CD4-positive, alpha-beta T cell treated with Interleukin-15 for 1 hour (primary cell): ENCODE measurements at places on chromosomes 4 and X.

GRCh38 chr4:139764182-139764581 lies 98.6 kb downstream of the MGST2 start:
- DNase-seq = no peak

GRCh38 chr4:111842336-111842735 lies 302.9 kb upstream of the FAM241A start:
- no peak for DNase-seq

- DNase-seq = no peak
Observed at GRCh38 chr4:150355418-150355817, 226.5 kb upstream of the MAB21L2 start.

GRCh38 chrX:24398766-24399165 lies 38.3 kb downstream of the SUPT20HL1 start:
- DNase-seq = no peak

- DNase-seq = no peak
Observed at GRCh38 chrX:150504397-150505182, 63.8 kb upstream of the MTM1 start.

DNA sequence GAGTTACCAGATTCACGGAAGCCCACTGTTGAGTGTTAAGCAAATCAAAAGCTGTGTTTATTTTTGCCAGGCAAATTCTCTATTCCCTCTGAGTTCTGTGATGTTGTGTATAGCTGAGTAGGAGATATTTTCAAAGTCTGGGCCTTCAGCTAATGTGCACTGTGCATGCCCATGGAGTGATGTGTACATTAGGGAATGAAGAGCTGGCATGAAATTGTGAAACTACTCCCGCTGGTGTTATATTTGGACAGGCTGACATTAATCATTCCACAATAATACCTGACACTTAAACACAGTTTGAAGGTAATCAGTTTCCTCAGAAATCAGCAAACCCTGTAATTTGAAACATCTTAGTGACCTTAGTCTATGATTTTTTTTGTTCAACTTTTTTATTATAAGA lies 88.1 kb upstream of the MBNL3 start:
- DNase-seq = no peak

- no peak for DNase-seq
Observed at GRCh38 chr4:95161781-95162469, 386.8 kb downstream of the UNC5C start.

- DNase-seq = no peak
Observed at GRCh38 chr4:53730031-53730805, 138.9 kb upstream of the LNX1 start.

- no peak for DNase-seq
Observed at GRCh38 chrX:109740433-109740809, 7.4 kb upstream of the ACSL4 start.

DNA sequence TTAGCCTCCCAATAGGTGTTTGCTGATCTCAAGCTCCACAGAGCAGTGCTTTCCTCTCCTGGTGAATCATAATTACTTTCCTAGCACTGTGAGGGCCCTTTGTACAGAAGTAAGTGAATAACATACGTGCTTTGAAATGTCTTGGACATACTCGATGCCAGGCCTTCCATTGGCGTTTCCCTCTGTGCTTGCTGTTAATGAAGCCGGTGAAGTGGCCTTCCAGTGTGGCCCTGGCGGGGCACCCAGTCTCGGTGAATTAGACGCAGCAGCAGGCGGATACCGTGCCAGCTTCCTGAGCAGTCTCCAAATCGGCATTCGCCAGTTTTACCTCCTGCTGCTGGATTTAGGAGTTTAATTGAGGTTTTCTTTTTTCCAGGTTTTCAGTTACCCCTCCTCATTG lies 132.3 kb downstream of the HMX1 start:
- DNase-seq = no peak

DNA sequence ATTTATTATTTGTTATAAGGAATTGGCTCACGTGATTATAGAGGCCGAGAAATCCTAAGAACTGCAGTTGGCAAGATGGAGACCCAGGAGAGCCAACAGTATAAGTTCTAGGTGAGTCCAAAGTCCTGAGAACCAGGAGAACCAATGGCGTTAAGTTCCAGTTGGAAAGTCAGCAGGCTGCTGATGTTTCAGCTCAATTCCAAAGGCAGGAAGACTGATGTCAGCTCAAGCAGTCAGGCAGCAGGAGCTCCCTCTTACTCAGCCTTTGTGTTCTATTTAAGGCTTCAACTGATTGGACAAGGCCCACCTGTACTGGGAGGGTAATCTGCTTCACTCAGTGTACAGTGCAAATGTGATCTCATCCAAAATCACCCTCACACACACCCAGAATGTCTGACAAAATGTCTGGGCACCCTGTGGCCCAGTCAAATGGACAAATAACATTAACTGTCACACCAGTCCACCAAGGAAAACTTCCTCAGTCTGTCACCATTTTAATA lies 30.8 kb upstream of the TBL1X start:
- DNase-seq = no peak

- no peak for DNase-seq
Observed at GRCh38 chr4:15914291-15914690, 24.2 kb downstream of the FGFBP1 start.

DNA sequence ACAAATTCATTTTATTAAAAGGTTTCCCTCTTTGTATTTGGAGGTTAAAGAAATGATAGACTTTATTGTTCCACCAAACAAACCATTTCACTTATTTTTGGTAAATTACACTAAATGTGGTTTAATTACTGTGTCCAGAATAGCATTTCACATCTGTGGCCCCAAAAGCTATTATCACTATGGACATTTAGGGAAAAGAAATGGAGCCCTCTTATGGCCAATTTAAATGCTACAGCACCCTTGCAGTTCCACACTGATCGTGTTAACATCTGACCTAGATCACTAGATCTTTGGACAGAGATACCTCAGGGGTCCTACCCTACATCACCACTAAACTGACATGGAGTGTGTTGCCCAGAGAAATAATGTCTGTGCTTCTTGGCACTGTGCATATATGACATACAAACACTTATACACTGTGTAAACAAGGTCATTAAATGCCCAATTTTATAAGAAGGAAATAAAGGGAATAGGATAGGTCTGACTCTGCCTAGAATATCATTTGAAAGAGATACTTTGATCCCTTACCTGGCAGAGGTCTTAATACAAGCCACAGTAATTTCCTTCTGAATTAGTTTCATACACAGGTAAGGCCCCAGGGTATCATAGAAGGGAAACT lies 163.9 kb downstream of the KDR start:
- no peak for DNase-seq

- DNase-seq = no peak
Observed at GRCh38 chr4:151291485-151291884, 14.5 kb downstream of the PRSS48 start.

DNA sequence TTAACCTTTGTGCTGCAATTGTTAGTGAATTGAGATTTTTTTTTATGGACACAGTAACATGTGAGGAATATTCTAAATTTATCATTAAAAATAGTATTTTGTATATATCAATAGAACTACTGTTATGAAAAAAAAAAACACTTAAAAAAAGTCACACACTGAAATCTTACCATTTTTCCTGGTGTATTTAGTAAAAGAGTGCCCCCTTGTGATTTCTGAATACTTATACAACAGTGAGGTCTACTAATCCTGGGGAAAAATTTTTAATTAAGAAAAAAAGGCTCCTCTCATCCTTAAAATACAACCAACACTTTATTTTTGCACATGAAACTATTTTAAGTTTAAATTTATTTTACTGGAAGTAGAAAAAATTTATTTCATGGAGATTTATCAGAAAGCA lies 56.4 kb upstream of the SPOCK3 start:
- DNase-seq = no peak

DNA sequence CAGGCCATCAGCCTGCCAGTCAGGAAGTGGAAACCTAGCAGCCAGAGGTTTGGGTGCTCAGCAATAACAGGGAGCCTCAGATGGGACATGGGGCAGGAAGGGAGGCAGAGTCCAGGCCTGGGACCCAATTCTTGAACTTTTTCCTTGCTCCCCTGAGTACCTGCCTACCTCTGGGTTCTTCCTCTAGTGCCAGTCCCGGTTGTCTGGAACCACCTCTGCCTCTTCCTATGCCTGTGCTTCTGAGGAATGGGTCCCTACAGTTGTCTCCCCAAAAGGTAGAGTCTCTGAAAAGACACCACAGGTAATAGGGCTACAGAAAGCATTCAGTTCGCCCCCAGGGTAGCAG lies 212.4 kb upstream of the MAMLD1 start:
- no peak for DNase-seq

- no peak for DNase-seq
Observed at GRCh38 chr4:90027565-90027964, 99.6 kb upstream of the CCSER1 start.

DNA sequence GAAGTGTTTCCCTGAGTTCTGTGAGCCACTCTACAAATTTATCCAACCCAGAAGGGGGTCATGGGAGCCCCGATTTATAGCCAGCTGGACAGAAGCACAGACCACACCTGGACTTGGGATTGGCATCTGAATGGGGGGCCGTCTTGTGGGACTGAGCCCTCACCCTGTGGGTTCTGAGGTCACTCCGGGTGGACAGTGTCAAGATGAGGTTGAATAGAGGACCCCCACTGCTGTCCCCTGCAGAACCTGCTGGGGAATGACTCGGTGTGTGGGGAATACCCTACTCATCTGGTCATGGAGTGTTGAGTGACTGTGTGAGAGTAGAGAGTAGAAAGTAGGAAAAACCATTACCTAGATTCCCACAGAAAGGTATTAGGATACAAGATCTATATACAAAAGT lies 67.5 kb downstream of the ZFYVE28 start:
- no peak for DNase-seq

- DNase-seq = no peak
Observed at GRCh38 chr4:37243051-37243450, 1.5 kb upstream of the NWD2 start.

DNA sequence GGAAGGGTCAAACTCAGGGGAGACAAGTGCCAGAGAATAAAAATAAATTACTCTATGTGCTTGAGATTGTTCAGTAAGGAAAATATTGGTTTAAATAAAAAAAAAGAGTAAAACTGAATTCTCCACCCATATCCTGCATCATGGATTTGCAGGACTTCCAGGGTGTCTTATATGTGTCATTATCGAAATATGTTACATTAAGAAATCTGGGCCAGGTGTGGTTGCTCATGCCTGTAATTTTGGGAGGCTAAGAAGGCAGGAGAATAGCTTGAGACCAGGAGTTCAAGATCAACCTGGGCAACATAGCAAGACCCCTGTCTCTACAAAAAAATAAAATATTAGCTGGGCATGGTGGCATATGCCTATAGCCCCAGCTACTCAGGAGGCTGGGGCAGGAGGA lies 104.9 kb downstream of the PPP3CA start:
- no peak for DNase-seq

GRCh38 chr4:165656399-165656798 lies 216.6 kb upstream of the TLL1 start:
- DNase-seq = no peak

DNA sequence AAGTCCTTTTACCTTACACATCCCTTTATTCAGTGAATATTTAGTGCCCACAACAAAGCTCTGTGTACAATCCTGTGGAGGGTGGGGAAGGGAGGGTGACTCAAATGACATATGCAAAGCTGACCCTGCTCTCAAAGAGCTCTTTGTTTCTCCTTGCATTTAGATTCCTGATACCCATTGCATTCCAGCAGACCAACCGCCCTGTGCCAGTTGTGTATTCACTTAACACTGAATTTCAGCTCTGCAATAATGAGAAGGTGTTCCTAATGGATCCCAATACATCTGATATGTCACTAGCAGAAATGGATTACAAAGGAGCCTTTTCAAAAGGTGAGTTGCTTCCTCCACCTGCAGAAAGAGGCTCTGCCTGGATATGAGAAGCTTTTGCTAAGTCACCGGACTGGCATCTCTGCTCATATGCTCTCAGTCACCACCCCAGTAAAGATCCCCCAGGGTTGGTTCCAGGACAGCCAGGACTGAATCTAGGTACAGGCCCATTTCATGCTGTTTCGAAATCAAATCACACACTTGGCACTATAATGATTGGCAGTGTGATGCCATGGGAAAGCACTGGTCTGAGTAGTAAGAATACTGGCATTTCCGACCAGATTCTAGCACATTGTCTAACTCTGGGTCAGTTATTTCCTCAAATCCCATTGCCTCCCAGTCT lies 17.1 kb upstream of the ANXA3 start:
- DNase-seq = no peak
